ENCODE measurements at places on chromosomes 5 and 9.

- DNase-seq, result no peak
Measured at GRCh38 chr5:95426227-95426626, 35.1 kb downstream of the FAM81B start.

DNA sequence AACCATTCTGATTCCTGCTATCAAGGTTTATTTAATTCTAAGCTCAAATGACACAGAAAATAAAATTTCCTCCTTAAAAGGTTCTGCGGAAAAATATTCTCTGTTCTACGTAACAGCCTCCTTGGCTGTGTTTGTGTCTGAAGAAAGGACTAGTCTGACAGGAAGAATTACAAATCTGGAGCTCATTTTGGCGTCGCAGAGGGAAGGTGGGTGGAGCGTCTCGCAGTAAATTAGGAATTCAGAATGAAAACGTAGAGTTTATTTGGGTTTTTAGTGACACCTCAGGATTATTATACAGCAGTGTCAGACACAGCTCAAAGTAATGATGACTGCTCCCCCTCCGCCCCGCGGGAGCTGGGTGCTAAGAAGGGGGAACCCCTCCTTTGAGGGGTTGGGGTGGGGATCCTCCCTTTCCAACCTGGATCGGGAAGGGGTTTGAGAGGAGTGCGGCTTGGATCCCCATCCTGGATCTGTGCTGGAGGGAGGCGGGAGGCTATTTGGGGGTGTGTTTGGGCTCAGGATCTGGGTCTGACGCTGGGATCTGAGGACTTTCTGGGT, 933 bp upstream of the TGFBR1 start:
- no peak for DNase-seq

DNA sequence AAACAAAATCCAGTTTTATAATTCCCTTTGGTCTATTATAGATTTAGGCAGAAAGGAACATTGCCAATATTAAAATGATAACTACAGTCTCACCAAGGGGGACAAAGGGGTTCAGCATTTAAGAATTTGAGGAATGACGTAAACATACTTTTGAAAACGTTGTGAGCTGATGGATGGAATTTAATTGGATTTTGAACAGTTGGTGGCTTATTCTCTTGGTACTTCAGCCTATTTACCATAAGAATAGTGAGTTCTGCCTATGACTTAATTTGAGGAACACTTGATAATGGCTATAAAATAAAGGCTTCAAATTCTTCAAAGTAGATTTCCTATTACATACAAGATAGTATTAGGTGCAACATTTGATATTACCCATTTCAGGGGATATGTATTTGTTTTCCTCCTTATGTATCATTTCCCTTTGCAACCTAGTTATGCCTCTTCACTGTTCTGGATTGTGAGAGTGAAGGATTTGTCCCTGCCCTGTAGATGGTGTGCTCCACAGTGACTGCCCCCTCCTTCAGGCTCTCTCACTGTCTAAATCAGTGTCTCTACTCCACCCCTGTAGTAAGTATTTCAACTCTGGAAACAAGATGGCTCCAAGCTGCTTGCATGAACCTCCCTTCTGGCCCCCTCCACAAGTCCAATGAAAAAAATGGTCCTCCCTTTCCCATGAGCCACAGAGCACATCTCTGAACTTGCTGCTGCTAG, 225.6 kb downstream of the ARHGEF28 start:
- DNase-seq, result no peak

- DNase-seq, result no peak
Measured at GRCh38 chr9:119177196-119177595, 192.0 kb downstream of the BRINP1 start.

GRCh38 chr5:65766175-65766574, 44.2 kb downstream of the NLN start:
- no peak for DNase-seq

Data from astrocyte of the spinal cord (primary cell).